G401 (cell line): ENCODE measurements at places on chromosomes 11 and 22.

- no peak for DNase-seq
Measured at GRCh38 chr22:20422271-20423007, 15.2 kb downstream of the SCARF2 start.

DNA sequence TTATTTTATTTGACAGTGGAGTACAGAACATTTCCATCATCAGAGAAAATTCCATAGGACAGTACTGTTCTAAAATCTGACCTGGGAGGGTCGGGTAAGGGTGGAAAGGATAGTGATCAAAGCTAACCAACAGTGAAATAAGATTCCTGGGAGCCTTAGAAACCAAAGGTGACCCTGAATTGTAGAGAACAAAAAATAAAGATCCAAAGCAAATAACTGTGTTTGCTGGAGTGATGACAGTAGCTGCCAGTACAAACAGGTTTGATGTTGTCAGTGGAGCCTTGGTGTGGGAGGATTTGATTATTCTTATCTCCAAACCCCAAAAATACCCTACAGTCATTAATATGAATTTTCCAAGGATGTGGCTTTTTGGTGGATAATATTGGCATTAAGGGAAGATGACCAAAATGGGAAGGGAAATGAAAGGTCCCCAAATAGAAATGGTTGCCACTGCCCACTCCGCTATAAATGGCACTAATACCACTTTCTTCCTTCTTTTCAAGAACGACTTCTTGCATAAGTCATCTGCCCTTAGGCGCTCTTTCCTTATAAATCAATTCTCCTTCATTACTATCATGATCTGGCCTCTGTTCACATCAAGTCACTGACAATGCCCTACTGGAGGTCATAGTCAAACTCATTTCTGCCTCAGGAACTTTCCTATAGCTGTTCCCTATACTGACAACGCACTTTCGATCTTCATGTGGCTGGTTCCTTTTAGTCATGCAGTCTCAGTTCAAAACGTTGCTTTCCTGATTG is 44.4 kb downstream of the EHF start:
- no peak for DNase-seq

- DNase-seq: no peak
Measured at GRCh38 chr22:26828311-26828710, 170.9 kb downstream of the MIAT start.

DNA sequence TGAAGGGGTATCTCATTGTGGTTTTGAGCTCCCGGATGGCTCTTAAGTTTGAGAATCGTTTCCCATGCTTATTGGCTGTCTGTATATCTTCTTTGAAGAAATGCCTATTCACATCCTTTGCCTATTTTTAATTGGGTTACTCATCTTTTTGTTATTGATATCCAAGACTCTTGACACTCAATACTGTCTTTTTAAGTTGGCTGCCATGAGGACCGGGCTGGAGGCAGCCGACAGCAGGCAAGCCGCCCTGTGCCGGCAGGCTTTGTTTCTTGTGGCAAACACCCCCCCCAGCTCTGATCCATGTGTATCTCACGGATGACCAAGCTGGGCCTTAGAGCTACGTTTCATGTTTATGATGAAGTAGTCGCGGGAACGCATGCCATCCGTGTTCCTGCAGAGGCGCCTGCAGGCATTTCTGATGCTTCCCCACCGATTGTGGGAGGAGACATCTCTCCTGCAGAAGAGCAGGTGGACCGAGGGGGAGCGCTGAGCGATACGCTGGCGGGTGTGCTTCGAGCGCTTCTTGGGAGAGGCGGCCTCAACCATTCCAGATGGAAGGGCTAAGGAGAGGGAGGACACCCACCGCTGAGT is 95.8 kb downstream of the TBC1D22A start:
- no peak for DNase-seq

DNA sequence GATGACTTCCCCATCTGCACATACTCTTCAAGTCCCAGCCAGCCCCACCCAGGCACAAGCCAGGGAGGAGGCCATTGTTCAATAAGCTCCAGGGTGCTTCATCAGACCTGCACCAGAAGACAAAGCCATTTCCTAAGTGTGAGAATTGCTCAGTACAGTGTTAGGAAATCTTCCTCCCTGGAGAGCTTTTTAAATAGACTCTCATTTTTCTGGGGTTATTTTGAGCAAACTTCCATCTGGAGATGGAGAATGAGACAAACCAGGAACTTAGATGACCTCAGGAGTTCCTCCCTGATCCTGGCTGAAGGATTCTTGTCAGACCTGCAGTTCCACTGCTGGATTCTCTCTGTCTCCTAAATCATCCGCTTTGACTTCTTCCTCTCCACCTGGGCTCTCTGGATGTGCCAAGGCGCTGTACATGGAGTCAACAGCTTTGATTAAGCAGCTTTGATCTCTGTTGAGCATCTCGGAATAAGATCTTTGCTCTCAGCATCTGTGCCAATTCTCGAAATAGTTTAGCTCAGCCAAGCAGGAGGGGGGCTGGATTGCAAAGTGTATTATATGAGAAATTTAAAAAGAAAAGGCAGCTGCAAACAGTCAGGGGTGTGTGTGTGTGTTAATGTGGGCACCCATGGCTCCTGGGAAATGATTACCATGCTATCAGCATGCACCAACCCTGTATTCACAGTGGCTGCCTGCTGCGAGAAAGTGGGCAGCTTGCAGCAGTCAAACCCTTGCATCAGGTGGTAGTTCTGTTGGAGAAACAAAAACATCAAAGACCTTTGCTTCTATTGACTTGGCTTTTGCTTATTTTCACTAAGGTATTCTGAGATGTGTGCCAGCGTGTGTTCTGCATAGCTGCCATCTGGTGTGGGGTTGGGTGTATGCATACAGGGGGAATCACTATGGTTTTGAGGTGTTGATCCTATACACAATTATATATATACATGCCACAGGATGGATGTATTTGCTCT is 70.2 kb upstream of the NAV2 start:
- DNase-seq: no peak

DNA sequence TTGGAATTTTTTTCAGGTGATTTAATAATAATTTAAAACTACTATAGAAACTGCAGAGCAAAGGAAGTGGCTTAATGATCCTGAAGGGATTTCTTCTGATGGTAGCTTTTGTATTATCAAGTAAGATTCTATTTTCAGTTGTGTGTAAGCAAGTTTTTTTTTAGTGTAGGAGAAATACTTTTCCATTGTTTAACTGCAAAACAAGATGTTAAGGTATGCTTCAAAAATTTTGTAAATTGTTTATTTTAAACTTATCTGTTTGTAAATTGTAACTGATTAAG is 3.4 kb downstream of the MALAT1 start:
- no peak for DNase-seq

DNA sequence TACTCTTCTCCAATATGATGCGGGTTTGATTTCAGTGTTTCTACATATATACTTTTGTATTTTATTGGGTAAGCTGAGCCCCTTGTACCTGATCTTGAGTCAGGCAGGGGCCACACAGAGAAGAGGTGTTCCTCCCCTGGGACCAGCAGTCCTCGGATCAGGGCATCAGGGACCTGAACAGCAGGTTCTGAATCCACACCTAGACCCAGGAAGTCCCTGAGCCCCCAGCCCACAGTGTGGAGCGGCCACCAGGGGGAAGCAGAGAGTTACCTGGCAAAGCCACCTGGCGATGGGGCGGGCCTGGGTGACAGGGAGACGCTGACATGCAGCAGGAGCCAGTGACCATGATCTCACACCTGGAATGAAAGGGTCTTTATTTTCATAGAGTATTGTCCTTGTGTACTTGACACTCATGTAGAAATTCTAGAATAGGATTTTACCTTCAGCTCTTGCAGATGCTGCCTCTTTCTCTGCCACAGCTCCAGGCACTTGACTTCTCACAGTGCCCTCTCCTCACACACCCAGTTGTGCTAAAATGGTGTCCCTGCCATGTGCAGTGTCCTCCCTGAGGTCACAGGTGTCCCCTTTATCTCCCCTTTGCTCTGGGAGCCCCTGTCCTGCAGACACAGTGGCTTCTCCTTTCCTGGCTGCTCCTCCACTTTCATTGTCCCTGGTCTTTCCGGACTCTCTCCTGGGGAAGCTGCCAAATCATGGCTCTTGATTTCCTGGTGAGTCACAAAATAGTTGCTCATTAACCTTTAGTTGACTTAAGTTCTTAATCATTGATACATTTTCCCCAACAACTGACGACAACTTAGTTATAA is 48.5 kb downstream of the GGTLC2 start:
- DNase-seq: no peak

DNA sequence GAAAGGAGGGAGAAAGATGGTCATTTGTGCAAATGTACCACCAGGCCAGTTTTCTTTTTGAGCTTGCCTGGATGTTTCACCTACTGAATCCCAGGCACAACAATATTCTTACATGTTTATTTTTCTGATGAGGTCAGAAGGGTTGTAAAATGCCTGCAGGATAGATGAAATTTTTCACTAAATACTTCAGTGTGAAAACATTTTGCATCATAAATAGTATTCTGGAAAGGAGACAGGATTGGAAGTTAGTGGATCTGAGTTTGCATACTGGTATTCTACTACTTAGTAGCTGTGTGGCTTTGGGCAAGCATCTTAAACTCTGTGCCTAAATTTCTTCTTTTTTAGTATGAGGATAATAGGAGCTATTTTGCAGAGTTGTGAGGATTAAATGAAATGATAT is 24.8 kb downstream of the RNF169 start:
- DNase-seq: no peak

GRCh38 chr11:61874377-61874809 is 17.0 kb downstream of the FADS3 start:
- peak; percentile 80 for DNase-seq

- DNase-seq: no peak
Measured at GRCh38 chr11:19589567-19590260, 122.9 kb upstream of the NAV2 start.

DNA sequence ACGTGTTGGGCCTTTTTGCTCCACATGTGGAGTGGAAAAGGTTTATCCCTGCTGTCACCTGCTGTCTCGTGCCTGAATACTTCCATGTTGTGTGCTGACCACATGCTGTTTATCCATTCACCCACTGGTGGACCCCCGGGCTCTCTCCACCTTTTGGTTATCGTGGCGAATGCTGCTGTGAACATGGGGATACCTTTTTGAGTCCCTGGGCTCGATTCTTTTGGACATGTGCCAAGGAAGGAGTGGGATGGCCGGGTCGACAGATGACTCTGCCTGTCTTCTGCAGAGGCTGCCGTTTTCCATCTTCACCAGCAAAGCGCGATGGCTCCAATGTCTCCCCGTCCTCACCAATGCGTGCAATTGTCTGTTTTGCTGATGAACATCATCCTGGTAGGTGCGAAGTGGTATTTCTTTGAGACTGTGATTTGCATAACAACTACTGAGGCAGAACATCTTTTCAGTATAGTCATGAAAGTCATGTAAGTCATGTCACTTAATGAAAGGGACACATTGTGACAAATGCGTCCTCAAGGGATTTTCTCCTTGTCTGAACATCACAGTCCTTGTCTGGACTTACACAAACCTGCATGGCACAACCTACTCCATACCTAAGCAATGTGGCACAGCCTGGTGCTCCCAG is 758.7 kb downstream of the BRD1 start:
- DNase-seq: no peak

- DNase-seq: no peak
Measured at GRCh38 chr11:20364341-20364792, 853 bp downstream of the HTATIP2 start.

- DNase-seq: peak; percentile 86
Measured at GRCh38 chr11:44785856-44786607, 59.3 kb downstream of the TSPAN18 start.

GRCh38 chr11:25910086-25910485 is 421.8 kb upstream of the ANO3 start:
- DNase-seq: no peak

DNA sequence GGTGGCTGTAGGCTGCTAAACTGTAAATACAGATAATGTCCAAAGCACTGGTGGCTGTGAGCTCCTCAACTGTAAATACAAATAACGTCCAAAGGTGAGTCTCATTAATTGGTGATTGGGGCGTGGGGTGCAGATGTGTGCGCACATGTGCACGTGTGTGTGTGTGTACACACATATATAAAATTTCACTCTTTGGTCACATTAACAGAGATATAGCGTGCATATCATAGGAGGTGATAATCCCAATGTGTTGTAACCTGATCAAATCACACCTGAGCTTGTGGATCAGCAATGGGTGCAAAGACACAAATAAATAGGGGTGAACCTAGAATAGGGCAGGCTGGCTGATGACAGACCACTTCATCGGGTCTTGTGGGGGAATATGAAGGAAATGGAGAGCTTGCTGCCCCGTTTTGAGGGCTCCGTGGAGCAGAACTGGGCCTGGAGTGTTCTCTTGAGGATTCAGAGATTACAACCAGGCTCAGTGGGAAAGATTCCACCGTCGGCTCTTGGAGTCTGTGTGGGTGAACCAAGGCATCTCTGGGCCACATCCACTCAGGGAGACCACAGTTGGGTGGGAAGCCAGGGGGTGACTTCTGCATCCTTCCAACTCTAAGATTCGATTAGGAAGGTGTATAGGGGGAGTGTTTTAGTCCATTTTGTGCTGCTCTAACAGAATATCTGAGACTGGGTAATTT is 24.9 kb upstream of the OSBPL5 start:
- DNase-seq: no peak

- DNase-seq: no peak
Measured at GRCh38 chr11:104343578-104343977, 179.6 kb upstream of the PDGFD start.

GRCh38 chr22:20798974-20799373 is 25.1 kb downstream of the SERPIND1 start:
- no peak for DNase-seq

GRCh38 chr11:95404370-95404769 is 173.4 kb upstream of the SESN3 start:
- no peak for DNase-seq

DNA sequence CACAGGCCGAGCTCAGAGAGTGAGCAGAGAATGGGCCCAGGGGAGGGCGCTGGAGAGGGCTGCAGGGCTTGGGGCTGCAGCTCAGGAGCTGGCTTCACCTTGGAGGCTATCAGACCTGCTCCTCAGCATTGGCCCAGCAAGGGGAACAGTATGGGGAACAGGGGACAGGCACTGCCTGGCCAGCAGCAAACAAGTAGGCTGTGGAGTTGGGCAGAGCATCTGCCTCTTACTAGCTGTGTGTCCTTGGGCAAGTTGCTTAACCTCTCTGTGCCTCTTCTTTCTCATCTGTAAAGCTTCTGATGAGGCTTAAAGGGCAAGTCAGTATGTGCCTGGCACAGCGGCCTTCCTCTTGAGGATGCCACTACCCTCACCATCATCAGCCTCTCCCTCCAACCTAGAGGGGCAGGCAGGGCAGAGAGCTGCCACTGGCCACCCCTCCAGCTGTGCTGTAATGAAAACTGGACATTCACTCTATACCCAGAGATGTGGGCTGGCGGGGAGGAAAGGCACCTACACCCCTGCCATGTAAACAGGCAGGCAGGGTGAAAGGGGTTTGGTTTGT is 7.5 kb upstream of the CDKN1C start:
- DNase-seq: no peak
